ENCODE measurements at places on chromosomes 6 and 20.

- no peak for DNase-seq
These were observed 59.5 kb downstream of the ZMYND8 start for GRCh38 chr20:47296950-47297349.

DNA sequence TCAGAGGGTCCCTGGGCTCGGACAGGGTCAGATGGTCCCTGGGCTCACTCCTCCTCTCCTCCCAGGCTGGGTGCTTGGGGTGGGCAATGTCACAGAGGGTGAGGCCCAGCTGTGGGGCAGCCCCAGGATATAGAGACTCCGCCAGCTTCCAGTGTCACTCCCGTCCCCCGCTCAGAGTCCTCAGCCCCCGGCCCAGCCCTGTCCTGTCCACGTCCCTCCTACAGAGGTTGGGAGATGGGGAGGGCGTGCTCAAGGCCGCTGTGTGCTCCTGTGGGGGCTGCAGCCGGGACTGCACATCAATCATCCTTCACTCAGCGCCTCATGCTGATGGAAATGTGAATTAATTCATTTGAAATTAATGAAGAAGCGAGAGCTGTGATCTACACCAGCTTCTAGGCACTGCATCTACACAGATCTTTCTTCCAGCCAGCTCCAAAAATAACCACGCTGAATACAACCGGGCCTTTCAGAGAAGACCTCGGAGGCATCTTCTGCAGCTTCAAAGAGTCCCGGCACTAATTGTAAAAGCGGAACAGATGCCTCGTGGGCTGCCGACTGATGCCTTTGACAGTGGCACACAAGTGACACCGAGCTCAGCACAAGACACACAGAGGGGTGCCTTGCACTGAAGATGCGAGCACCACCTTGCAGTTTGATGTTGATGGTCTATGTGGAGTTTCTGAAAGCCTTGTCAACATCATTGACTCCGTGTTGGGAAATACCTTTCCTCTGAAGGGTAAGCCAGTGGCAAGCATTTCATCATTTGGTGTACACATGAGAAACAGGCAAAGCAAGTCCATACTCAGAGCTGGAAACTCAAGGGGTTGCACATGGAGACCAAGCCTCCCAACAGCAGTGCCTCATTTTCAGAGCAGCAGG lies 39.3 kb downstream of the DACT2 start:
- DNase-seq, result no peak

- no peak for DNase-seq
These were observed 38.7 kb upstream of the THEMIS start for GRCh38 chr6:127939442-127940066.

DNA sequence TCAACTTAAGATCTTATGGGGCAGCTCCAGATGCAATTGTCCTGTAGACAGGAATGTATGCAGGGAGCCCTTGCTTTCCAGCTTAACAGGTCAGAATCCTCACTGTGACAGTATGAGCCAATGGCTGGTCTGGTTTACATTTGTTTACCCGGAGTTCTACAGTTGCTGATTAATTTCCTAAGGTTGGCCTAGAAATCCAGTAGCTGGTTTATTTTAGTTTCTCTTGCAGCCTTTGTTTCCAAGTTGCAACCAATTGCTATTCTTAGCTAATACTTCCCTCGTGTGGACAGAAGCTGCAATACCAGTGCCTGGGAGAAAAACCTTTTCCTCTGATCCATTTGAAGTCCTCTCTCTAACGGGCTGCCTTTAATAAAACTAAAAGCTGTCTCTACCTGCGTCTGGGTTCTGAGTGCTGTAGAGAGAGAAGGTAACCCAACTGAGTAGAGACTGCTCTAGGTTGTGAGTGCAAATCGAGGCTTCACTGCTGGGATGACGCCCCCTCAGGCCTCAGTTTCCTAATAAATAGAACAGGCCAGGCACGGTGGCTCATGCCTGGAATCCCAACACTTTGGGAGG lies 45.9 kb downstream of the ZNF217 start:
- DNase-seq, result peak; percentile 53

GRCh38 chr6:37122861-37123260 lies 47.1 kb upstream of the PIM1 start:
- DNase-seq, result no peak

DNA sequence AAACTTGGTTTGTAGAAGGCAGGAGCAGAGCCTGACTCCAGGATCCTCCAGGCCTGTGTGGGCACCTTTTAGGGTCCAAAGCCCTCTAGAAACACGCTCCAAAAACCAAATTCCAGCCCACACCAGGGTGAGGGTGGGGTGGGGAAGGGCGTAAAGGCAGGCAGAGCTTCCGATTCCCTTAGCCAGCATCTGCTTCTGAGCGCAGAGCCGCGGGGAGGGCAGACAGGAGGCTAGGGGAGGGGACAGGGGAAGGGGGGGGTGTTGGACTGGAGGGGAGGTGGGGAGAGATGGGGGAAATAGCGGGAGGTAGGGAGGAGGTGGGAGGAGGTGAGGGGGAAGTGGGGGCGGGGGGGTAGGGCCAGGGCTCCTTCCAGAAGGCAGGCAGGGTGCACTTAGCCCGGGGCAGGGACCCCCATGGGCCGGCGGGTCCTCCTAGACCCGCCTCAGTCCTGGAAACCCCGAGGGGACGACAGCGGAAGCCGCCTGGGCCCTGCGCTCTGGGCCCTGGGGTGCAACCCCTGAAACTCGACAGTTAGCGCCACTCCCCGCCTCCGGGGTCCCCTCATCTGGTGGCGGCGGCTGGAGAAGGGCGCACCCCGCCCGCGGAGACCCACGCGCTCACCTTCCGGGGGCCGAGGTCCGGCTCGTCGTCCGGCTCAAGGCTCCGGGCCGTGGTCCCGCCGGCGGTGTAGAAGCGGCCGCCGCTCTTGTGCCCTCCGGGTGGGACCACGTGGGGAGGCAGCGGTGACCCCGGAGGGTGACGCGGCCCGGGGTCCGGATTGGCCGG lies 22.0 kb upstream of the FRMD1 start:
- no peak for DNase-seq

All from NCI-H2029 (cell line).